ENCODE measurements at places on chromosomes 7 and 10. TPM values are rescaled to one million over a fixed set of nuclear protein-coding genes. Genes with fewer than 3 reads are reported as not detected.

GRCh38 chr10:126629925-126630624 is 40.4 kb downstream of the C10orf90 start:
- DNase-seq: no peak
- no peak overlapping the region for H3K4me3 ChIP-seq
- H3K4me1 ChIP-seq: no peaks in the 10 kb centered on the region

GRCh38 chr10:118481871-118482270 is 113.6 kb downstream of the PRLHR start:
- peaks cover 23% of the 10 kb centered on the region for H3K27me3 ChIP-seq
- no peaks in the 10 kb centered on the region for H3K4me1 ChIP-seq
- no peaks in the 10 kb centered on the region for H3K36me3 ChIP-seq
- DNase-seq: no peak
- H3K4me3 ChIP-seq: no peak overlapping the region

- H3K27me3 ChIP-seq: peaks cover 30% of the 10 kb centered on the region
- no peak for DNase-seq
- H3K4me1 ChIP-seq: no peaks in the 10 kb centered on the region
- no peak overlapping the region for H3K27ac ChIP-seq
Observed at GRCh38 chr10:44383749-44384600, 922 bp downstream of the CXCL12 start.

ABCB4 gene
- 0.07 TPM for total RNA-seq
